ENCODE measurements at places on chromosomes 2 and 18. TPM values are rescaled to one million over a fixed set of nuclear protein-coding genes. Genes with fewer than 3 reads are reported as not detected.

Gene TRIM43
- total RNA-seq = 0.13 TPM

Gene SNTG2
- total RNA-seq = not detected

Gene ALKAL2
- total RNA-seq = not detected

Gene PDE11A
- 0.67 TPM for total RNA-seq

Measured in A549 treated with GW870086 at 1 μM for 4 hours (cell line).